ENCODE measurements at places on chromosomes 6 and 20.

GRCh38 chr6:126063512-126064146 lies 77.3 kb downstream of the TRMT11 start:
- DNase-seq, result no peak
- H3K4me1 ChIP-seq, result no peaks in the 10 kb centered on the region
- no peaks in the 10 kb centered on the region for H3K27me3 ChIP-seq
- no peak overlapping the region for H3K27ac ChIP-seq
- no peak overlapping the region for H3K4me3 ChIP-seq

DNA sequence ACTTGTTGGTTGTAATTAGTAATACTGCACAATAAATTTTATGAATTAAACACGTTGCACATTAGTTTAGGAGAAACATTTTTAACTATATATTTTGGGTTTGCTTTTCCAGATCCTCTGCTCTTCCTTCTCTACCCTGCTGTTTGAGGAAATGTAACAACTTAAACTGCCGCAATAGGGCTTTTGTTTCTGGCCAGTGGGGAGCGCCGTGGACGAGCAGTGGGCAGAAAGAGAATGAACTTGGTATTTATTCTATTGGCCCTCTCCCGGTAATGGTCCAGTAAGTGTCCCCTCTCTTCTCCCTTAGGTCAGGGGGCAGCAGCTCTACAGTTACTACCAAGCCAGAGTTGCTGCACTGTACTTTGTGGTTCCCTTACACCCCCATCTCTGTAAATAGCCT lies 35.2 kb upstream of the EPHA7 start:
- H3K4me3 ChIP-seq, result no peak overlapping the region
- H3K36me3 ChIP-seq, result no peaks in the 10 kb centered on the region
- no peaks in the 10 kb centered on the region for H3K27me3 ChIP-seq

- H3K4me3 ChIP-seq, result no peak overlapping the region
- no peaks in the 10 kb centered on the region for H3K27me3 ChIP-seq
- DNase-seq, result peak; percentile 98
- no peaks in the 10 kb centered on the region for H3K36me3 ChIP-seq
- no peak overlapping the region for H3K27ac ChIP-seq
Observed at GRCh38 chr6:149454346-149454848, 30.4 kb downstream of the ZC3H12D start.

DNA sequence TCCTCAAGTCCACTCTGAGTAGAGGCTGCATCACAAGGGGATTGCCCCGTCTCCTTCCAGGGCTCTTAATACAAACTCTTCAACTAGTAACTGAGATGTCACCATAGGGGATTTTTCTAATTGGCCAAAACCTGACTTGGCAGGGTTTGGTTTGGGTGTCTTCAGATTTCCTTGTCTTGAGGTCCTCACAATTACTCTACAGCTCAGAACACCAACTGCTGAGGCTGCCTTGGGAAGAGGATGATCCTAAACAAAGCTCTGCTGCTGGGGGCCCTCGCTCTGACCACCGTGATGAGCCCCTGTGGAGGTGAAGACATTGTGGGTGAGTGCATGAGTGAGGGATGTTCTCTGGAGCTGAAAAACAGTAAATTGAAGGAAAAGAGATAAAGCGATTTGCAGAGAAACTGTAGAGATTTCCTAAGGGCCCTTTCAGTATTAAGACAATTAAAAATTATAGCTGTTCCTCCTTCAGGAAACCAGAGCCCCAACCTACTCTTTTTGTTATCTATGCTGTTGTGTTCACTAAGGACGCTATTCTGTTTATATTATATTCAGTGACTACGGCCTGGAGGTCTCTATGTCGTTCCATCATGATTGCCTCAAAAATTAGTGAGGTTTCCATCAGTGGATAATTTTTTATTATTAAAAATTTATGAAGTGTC lies at the start of gene HLA-DQA1:
Gene HLA-DQA1, plus strand, starts transcription at position 188 of the 662 bp plus-strand sequence. Its CDS starts 53 bp downstream, at position 241.
- no peaks in the 10 kb centered on the region for H3K4me1 ChIP-seq
- no peaks in the 10 kb centered on the region for H3K36me3 ChIP-seq
- DNase-seq, result peak; percentile 21
- H3K27me3 ChIP-seq, result no peaks in the 10 kb centered on the region
- no peak within 1 kb of the TSS for H3K27ac ChIP-seq

DNA sequence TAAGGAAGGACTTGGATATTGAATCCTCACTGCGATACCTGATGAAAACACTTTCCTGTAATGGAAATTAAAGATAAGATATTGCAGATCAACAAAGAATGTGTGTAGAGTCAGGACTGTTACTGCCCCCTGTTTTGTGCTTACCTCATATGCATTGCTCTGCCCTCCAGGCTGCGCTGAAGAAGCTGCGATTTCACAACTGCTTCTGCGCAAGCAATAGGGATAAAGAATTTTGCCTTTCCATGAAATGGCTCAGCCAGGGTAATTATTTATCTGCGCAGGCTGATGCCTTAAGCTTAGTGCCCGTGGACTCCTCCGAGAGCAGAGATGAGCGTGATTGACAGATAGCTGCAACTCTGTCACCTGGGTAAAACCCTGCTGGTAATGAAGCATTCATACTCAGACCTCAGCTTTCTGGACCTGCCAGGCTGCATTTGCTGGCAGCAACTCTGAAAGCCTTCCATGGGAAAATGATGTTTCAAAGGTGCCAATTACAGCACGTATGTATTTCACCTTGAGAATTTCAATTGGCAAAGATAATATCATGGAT lies 370.6 kb downstream of the SAMD5 start:
- H3K4me1 ChIP-seq, result no peaks in the 10 kb centered on the region
- no peak overlapping the region for H3K4me3 ChIP-seq
- H3K27me3 ChIP-seq, result no peaks in the 10 kb centered on the region
- no peaks in the 10 kb centered on the region for H3K36me3 ChIP-seq
- no peak for DNase-seq

DNA sequence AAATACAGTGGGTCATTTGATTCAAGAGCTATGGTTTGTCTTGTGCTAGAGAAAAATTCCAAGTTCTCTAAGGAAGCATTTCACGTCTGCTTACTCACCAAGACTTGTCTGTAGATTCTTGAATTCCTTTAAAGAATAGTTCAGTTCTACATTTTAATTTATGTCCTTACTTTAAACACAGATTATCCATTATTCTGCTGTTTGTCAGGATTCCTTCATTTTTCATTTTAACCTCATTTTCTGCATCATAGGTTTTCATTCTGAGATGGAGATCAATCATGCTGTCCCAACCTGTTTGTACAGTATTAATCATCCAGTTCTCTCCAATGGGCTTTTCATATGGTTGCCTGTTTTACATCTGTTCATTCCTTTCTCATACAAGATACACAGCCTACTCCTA lies 24.5 kb upstream of the POPDC3 start:
- no peaks in the 10 kb centered on the region for H3K4me1 ChIP-seq
- H3K4me3 ChIP-seq, result no peak overlapping the region
- H3K36me3 ChIP-seq, result no peaks in the 10 kb centered on the region
- H3K27me3 ChIP-seq, result no peaks in the 10 kb centered on the region

GRCh38 chr6:148548065-148548748 lies 198.6 kb upstream of the UST start:
- no peak overlapping the region for H3K4me3 ChIP-seq
- H3K4me1 ChIP-seq, result no peaks in the 10 kb centered on the region
- DNase-seq, result peak; percentile 27
- no peaks in the 10 kb centered on the region for H3K36me3 ChIP-seq
- H3K27me3 ChIP-seq, result no peaks in the 10 kb centered on the region
- H3K27ac ChIP-seq, result no peak overlapping the region

- H3K4me3 ChIP-seq, result no peak overlapping the region
- H3K27me3 ChIP-seq, result no peaks in the 10 kb centered on the region
- DNase-seq, result no peak
Observed at GRCh38 chr6:75546381-75546780, 52.8 kb upstream of the FILIP1 start.

DNA sequence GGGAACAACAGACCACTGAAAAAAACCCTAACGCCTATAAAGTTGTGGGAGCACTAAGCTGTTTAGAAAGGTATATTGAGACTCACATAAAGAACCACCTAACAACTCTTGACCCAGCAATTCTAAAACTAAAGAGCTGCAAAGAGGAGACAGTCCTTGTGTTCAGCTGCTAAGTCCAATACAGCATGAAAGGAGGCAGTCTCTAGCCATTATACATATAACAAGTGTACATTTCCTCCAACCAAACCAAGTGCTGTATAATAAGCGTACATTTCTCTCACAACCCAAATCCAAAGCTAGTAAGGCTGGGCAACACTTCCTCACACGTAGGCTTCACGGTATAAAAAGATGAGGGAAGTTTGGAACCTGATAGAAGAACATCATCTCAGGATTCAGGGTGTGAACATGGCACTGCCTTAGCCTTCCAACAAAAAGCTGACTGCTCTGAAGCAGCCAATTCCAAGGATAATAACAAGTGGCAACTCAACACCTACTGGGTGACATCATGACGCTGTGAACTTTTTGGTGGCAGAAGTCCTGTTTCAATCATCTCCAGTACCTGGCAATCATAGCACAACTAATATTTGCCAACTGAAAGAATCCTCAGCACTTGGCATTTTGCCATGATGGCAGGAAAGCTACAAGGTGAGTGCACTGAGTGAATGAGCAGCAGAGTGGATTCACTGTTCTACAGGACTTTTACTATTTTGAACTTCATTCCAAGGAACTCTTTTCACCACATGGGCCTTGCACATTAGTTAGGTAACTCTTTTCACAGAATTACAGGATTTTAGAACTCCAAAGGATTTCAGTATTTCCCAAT lies 16.6 kb downstream of the TBC1D20 start:
- peaks cover 13% of the 10 kb centered on the region for H3K4me1 ChIP-seq
- H3K27me3 ChIP-seq, result no peaks in the 10 kb centered on the region
- no peak for DNase-seq
- H3K27ac ChIP-seq, result no peak overlapping the region
- H3K36me3 ChIP-seq, result no peaks in the 10 kb centered on the region
- H3K4me3 ChIP-seq, result no peak overlapping the region

- no peak overlapping the region for H3K4me3 ChIP-seq
- no peak for DNase-seq
- no peaks in the 10 kb centered on the region for H3K27me3 ChIP-seq
- no peaks in the 10 kb centered on the region for H3K4me1 ChIP-seq
- no peaks in the 10 kb centered on the region for H3K36me3 ChIP-seq
Observed at GRCh38 chr6:56757588-56757984, 114.9 kb upstream of the DST start.

DNA sequence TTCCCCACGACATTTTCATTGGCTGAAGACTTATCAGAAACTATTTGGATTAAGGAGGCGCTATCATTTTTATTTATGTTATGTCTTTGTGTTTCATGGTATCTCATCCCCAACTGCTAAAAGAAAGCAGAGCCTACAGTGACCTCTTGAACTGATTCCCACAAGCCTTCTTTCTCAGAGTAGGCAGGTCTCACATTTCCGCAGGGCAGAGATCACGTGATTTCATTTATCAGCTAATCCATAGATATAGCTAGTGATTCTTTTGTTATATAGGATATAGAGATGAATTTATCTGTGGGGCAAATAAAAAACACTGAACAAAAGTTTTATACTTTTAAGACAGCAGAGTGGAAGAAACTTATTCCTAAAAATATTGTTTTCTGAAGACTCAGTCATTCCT lies 25.0 kb upstream of the POPDC3 start:
- H3K4me3 ChIP-seq, result no peak overlapping the region
- no peak overlapping the region for H3K27ac ChIP-seq
- H3K27me3 ChIP-seq, result no peaks in the 10 kb centered on the region
- DNase-seq, result no peak

GRCh38 chr6:163815796-163816195 lies 401.3 kb downstream of the QKI start:
- no peaks in the 10 kb centered on the region for H3K36me3 ChIP-seq
- DNase-seq, result no peak
- H3K27me3 ChIP-seq, result no peaks in the 10 kb centered on the region
- no peaks in the 10 kb centered on the region for H3K4me1 ChIP-seq
- no peak overlapping the region for H3K27ac ChIP-seq
- H3K4me3 ChIP-seq, result no peak overlapping the region

- no peak for DNase-seq
- no peak overlapping the region for H3K27ac ChIP-seq
- no peaks in the 10 kb centered on the region for H3K36me3 ChIP-seq
- no peaks in the 10 kb centered on the region for H3K4me1 ChIP-seq
- no peak overlapping the region for H3K4me3 ChIP-seq
Observed at GRCh38 chr6:22929311-22929985, 360.1 kb downstream of the HDGFL1 start.

DNA sequence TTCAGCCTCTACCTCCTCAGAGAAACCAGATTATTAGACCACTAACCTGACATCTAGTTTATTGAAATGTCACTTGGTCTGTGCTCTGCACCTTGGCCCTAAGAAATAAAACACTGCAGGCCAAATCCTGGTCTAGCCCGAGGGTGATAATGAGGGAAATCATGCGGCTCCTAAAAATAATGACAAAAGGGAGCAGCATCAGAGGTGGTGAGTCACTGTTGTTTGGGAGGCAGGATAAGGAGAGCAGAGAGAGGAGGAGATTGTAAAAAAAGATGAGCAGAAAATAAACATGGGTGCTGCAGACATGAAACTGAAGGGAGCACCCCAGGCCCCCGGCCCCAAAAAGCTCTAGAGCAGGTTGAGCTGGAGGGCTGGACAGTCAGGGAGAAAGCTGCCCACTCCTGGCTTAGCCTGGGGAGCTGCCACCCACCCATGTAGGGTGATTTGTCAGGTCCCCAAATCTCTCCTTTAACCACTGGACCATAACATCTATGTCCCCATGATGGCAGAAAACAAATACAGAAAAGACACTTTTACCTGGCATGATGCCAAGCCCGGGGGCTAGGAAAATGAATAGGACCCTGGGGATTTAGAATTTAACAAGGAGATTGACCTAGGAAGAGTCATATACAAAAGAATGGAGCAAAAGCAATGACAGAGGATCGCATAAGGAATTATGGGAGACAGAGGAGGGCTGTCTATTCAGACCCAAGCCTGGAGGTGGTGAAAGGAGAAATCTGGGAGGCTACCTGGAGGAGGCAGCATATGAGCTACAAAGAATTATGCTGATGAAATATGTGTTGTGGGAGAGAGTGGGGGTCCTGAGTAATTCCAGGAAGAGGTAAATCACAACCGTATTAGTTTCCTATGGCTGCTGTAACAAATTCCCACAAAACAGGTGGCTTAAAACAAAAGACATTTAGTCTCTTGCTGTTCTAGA lies 103.7 kb downstream of the SNAP25 start:
- no peak overlapping the region for H3K27ac ChIP-seq
- H3K27me3 ChIP-seq, result no peaks in the 10 kb centered on the region

DNA sequence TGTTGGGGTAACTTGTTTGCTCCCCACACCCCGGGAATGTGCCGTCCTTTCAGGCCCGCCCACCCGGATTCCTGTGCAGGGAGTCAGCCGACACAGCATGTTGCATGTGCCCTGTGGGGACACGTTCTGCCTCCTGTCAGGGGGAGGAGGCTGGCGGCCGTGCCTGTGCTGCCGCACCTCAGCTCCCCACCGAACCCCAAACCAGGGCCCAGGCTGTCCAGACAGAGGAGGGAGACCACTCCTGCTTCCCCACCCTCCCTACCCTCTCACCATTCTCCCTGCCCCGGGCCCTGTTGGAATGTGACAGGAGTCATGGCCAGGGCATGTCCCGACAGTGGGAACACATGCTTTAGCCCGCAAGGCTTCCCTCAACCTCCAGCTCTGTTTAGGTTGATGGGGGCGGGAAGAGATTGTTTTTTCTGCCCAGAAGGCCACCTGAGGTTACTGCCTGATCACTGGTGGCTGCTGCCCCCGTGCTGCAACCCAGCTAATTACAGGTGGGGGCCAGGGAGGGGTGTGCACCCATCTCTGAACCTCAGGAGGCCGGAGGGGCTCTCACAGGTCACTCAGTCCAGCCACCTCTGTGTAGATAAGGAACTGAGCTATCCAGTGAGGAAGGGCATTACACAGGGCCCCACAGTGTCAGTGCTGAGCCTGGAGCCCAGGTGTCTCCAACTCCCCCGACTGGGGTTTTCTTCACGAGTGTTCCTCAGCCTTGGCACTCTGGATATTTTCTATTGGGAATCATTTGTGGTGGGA lies 13.6 kb downstream of the LRRC73 start:
- H3K4me3 ChIP-seq, result no peak overlapping the region
- H3K27me3 ChIP-seq, result no peaks in the 10 kb centered on the region
- no peaks in the 10 kb centered on the region for H3K36me3 ChIP-seq

Measured in testis (tissue), 5 donors.